ENCODE measurements at places on chromosomes 12 and 14. TPM values are rescaled to one million over a fixed set of nuclear protein-coding genes. Genes with fewer than 3 reads are reported as not detected.

Gene KRT83
- 0.43 TPM for total RNA-seq

Gene LAG3
- total RNA-seq, result 10.5 TPM

Gene ST8SIA1
- 3.1 TPM for total RNA-seq

Gene SLIRP
- 298 TPM for total RNA-seq

Gene HAL
- total RNA-seq, result 1.3 TPM

Gene NPFF
- not detected for total RNA-seq

Gene OR4E2
- not detected for total RNA-seq

Gene TAMALIN
- total RNA-seq, result not detected

Gene CIROP
- total RNA-seq, result not detected

Gene SMIM41
- total RNA-seq, result not detected

Gene GUCY2C
- not detected for total RNA-seq

Gene TBX3
- total RNA-seq, result not detected

Gene DAZAP2
- 154 TPM for total RNA-seq

Gene RNASE1
- total RNA-seq, result 47.4 TPM

Gene NUBPL
- total RNA-seq, result 15.7 TPM

Gene AMN
- total RNA-seq, result 21.8 TPM

Gene GPR137C
- 1.2 TPM for total RNA-seq

Gene IFI27
- 1.1 TPM for total RNA-seq

Gene ASIC1
- 3.5 TPM for total RNA-seq

Gene BDKRB2
- total RNA-seq, result 0.28 TPM

Gene DTX1
- 0.25 TPM for total RNA-seq

Gene CRY1
- total RNA-seq, result 15.7 TPM

Gene PNMA1
- total RNA-seq, result 16.8 TPM

Gene MYF5
- not detected for total RNA-seq

Gene SERPINA10
- not detected for total RNA-seq

Gene OR4E1
- not detected for total RNA-seq

Measured in PC-9 (cell line).